ENCODE measurements at places on chromosomes 6 and 20.

GRCh38 chr6:132161283-132161682 is 210.1 kb upstream of the CCN2 start:
- no peak for DNase-seq

DNA sequence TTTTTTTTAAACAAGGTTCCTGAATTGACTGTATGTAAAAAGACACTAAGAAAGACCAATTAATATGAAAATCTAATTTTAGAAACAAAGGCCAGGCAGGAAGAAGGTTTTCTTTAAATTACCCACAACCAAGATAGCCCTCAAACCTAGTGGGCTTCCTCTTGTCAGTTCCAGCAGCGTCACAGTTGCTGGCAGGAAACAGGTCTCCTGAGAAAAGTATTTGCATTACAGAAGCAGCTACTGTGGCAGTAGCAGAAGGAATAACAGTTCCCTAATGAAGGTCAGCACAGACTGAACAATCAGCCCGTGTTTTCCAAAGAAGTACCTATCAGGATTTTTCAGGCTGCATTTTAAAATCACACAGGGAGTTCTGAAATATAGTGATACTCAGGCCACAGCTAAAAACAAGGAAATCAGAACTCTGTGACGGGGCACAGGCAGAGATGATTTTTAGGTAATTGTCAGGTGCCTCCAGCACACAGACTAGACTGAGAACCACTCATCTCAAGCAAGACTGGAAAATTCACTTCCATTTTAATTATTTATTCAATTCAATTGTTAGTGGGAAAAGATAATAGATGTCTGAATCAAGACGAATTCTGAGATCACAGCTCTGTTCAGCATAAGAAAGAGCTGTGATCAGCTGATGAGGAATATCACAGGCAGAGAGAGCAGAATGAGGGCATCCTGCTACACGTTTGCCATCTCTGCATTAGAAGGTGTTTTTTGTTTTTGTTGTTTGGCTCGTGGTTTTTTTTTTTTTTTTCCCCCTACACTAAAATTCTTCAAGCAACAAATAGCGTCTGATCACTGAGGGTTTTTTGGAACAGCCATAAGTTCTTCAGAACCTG is 230.5 kb upstream of the KHDRBS2 start:
- DNase-seq = no peak

DNA sequence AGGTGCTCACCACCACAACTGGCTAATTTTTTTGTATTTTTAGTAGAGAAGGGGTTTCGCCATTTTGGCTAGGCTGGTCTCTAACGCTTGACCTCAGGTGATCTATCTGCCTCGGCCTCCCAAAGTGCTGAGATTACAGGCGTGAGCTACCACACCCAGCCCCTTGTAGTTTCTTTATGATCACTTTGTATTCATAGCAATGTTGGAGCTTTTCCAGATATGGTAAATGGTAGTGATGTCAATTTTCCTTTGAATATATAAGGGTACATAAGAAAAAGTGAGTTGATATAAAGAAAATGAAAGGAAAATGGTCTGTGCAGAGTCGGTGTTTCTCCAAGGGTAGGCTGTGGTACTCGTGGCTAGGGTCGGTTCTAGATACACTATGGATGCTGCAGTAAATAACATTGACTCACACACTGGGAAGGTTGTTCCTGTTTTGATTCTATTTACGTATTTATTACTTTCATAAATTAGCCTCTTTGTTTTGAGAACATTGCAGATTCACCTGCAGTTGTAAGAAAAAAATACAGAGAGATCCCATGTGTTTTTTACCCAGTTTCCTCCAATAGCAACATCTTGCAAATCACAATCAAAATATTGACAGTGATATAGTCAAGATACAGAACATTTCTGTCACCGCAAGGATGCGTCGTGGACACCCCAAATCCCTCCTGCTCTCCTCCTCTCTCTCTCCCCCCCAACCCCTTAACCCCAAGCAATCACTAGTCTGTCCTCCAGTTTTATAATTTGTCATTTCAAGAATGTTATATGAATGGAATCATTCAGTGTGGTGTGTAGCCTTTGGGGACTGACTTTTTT is 2.5 kb downstream of the ZNF831 start:
- DNase-seq = no peak

- no peak for DNase-seq
These were observed 49.2 kb downstream of the PCNA start for GRCh38 chr20:5070570-5070969.

DNA sequence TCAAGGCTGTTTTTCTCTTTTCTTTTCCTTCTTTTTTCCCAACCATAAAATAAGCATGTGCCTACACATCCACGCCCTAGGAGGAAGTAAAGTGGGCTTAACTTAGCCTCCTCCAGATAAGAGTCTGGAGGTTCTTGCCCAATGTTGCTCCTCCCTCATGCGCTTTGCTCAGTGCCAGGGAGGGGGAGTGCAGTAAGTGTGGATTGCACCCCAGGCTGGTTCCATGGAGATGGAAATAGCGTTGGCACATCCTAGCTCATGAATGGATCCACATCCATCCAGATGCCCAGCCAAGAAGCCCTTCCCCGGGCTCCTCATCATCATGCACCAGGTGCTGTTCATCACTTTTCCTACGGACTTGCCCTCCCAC is 58.2 kb downstream of the NEDD9 start:
- no peak for DNase-seq

- no peak for DNase-seq
These were observed 41.0 kb upstream of the GLP1R start for GRCh38 chr6:39007575-39007974.

DNA sequence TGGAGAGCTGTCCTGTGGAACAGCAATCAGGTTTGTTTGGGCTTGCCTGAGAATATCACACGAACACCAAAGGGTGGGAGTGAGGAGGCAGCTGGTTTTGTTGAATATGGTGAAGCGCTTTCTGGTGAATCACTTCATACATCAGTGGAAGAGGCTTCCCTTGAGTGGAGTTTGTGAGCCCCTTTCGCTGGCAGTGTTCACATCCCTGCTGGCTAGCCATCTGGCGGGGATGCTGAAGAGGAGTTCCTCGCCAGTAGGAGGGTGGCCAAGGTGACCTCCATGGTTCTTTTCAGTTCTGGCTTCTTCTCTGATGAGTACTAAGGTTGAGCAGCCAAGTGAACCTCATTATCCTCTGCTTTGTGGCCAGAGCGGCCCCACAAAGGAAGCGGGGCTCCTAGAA is 37.7 kb upstream of the RNF8 start:
- no peak for DNase-seq

GRCh38 chr6:166629628-166630027 is 2.6 kb upstream of the RPS6KA2 start:
- no peak for DNase-seq

GRCh38 chr6:26251354-26252076 is 113.5 kb upstream of the BTN3A2 start:
- no peak for DNase-seq

GRCh38 chr20:36308986-36309385 is 2.8 kb downstream of the DLGAP4 start:
- DNase-seq = no peak

DNA sequence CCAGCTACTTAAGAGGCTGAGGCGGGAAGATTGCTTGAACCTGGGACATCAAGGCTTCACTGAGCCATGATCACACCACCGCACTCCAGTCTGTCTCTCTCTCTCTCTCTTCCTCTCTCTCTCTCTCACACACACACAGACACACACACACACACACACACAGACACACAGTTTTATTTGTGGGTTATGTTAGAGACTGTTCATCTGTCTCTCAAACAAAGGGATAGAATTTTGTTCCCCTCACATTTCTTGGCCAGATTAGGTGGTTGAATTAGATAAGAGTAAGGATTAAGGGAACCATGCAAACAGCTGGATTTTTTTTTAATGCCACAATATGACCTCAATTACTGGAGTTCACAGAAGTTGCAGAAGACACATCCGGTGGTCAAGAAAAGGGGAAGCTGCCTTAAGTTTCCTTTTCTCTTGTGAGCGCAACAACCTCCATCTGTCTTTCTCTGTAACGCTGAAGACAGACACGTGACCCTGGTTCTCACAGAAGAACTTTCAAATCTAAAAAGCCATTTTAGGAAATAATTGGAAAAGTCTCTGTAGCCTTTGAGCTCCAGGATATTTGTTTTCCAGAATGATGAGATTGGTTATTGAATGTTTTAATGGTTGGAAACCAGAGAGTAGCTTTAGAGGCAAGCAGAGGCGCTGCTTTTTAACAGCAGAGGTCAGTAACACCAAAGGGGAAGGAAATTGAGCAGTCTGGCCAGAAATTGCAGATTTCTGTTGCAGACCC is 32.9 kb upstream of the LGSN start:
- DNase-seq = no peak

GRCh38 chr6:162560891-162561290 is 166.7 kb downstream of the PRKN start:
- no peak for DNase-seq

- no peak for DNase-seq
These were observed 97.3 kb upstream of the OPRM1 start for GRCh38 chr6:153941768-153942167.

DNA sequence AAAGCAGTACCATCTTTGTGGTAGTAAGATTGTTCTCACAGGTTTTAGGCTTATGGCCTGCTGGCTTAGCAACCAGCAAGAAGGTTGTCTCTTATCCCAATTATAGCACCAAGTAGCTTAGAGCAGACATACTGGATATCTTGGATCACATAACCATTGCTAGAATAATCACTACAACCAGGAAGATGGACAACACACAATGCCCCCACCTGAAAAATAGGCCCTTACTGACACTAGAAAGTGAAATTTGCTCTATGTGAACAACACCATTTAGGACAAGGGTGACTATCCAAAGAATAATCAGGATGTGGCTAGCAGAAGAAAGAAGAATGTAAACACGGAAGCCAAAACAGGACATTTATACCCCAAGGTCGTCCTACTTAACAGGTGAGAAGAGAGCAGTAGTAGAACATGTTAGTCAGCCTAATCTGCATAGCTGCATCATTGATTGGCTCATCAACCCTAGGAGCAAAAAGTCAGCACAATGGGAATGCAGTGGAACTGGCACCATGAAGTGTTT is 172.7 kb upstream of the MARCKS start:
- DNase-seq = no peak

DNA sequence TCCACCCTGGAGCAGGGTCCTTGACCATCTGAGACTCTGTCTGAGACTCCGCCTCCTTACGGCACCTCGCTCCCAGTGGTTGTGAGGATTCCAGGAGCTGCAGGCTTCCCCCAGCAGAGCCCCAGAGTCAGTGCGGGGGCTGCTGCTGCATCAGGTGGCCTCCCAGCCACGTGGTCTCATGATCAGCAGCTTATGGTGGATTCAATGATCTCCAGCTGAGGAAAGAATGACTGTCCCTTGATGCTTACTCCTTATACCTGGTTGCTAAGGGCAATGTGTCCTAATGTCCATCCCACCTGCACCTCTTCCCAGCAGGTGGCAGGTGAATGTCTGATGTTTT is 40.0 kb downstream of the SLC22A1 start:
- no peak for DNase-seq

All from esophagus muscularis mucosa (tissue), 4 donors.